ENCODE measurements at places on chromosomes 12 and 14. TPM values are rescaled to one million over a fixed set of nuclear protein-coding genes. Genes with fewer than 3 reads are reported as not detected.
A peak's percentile ranks its signal among the peaks of the same experiment; 100 is the strongest.

- peaks cover 62% of the 10 kb centered on the region for H3K36me3 ChIP-seq
- no peaks in the 10 kb centered on the region for H3K4me1 ChIP-seq
- no peak for DNase-seq
- H3K27me3 ChIP-seq = no peaks in the 10 kb centered on the region
- H3K27ac ChIP-seq = no peak overlapping the region
Measured at GRCh38 chr14:102965971-102966655, 43.6 kb downstream of the AMN start.

DNA sequence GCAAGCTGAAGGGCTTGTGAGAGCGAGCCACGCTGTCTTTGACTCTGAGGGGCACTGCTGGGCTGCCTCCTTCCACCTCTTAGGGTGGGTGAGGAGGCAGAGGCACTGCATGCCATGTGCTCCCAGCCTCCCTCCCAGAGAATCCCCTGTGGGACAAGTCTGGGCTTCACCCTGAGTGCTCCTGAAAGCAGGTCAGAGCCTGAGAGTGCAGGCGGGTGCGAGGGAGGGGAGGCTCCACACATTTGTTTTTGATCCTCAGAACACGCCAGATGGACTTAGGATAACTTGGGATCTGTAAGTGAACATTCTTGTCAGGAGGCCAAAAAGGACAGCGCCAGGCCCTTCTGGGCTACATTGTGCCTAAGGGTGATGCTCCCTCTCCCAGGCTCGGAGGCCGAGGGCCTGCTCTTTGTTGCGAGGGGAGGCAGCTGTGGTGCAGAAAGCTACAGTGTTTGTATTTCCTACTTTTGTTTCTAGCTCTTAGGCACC is 155.4 kb downstream of the TMX1 start:
- peak; percentile 71 for DNase-seq
- no peaks in the 10 kb centered on the region for H3K36me3 ChIP-seq
- peaks cover 61% of the 10 kb centered on the region for H3K4me1 ChIP-seq
- peak overlapping the region; percentile 98 for H3K27ac ChIP-seq
- H3K4me3 ChIP-seq = peak overlapping the region; percentile 23
- no peaks in the 10 kb centered on the region for H3K27me3 ChIP-seq

DNA sequence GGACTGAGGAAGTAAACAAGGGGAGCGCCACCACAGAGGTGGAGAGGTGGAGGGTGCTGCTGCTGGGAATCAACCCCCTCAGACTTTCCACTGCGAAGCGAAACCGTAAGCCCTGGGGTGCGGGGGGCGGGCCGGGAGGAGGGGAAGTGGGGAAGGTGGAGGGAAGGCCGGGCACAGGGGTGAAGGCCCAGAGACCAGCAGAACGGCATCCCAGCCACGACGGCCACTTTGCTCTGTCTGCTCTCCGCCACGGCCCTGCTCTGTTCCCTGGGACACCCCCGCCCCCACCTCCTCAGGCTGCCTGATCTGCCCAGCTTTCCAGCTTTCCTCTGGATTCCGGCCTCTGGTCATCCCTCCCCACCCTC is at the start of gene LAG3:
TSS of gene LAG3 (plus strand) at position 190 of the 365 bp plus-strand sequence. CDS start 333 bp downstream, outside the sequence.
- H3K27me3 ChIP-seq = no peaks in the 10 kb centered on the region
- no peak within 1 kb of the TSS for H3K27ac ChIP-seq
- no peak for DNase-seq
- peaks cover 12% of the 10 kb centered on the region for H3K4me1 ChIP-seq

DNA sequence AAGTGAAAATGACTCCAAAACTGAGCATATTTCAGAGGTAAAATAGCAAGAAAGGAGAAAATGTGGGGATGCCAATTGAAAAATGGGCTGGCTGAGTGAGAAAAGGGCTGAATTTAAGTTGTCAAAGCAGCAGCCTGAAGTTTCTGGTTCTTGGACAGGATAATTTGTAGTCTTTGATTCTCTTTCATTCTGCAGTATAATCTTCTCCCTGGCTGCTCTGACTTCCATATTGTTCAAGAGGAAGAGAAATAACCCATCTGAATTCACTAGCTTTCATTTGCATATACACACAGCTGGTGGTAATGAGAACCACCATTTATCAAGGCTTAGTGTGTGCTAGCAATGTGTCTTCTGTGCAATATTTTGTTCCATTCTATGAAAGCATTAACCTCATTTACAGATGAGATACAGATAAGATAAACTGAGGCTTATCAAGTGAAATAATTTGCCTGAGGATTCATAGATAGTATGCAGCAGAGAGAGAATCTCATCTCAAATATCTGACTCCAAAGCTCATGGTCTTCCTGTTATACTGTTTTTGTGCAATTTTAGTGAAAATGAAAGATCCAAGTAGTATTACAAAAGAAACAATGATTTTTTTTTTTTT is 184.2 kb downstream of the TMTC2 start:
- H3K4me1 ChIP-seq = peaks cover 10% of the 10 kb centered on the region
- H3K27ac ChIP-seq = no peak overlapping the region
- no peaks in the 10 kb centered on the region for H3K36me3 ChIP-seq
- no peak for DNase-seq
- no peak overlapping the region for H3K4me3 ChIP-seq

Gene TRIM9
- 2.6 TPM for total RNA-seq
